Anterior cingulate cortex (tissue), 58 donors: ENCODE measurements at places on chromosomes 5 and 9.

- no peak for DNase-seq
Observed at GRCh38 chr5:107799306-107799705, 128.6 kb upstream of the EFNA5 start.

DNA sequence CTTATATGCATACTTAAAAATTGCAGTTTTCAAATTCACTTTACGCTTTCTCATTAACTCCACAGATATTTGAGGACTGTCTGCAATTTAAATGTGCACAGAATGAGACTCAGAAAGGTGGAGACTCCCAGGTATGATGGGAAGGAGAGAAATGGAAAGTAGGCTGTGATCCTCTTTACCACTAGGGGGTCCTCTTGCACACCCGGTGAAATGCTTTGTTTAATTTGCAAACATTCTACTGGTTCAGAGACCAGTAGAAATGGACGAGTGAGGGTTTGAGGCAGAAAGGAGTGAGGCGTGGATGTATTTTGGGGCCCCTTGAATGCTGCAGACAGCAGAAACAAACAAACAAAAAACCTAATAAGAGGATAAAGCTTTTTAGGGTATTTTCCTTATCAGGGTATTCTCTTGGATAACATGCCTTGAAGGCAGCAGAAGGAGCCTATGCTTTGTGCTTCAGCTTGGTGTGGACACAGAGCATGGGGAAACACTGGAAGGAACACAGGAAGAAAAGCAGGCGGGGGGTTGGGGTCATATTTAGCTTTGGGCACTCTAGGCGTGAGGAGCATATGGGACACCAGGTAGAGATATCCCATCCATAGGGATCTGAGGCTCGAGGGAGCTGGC is 410.1 kb downstream of the DMRT2 start:
- DNase-seq: no peak

- no peak for DNase-seq
Observed at GRCh38 chr9:70945301-70945700, 176.1 kb downstream of the TRPM3 start.

- DNase-seq: no peak
Observed at GRCh38 chr5:134130239-134130945, 15.9 kb downstream of the TCF7 start.

DNA sequence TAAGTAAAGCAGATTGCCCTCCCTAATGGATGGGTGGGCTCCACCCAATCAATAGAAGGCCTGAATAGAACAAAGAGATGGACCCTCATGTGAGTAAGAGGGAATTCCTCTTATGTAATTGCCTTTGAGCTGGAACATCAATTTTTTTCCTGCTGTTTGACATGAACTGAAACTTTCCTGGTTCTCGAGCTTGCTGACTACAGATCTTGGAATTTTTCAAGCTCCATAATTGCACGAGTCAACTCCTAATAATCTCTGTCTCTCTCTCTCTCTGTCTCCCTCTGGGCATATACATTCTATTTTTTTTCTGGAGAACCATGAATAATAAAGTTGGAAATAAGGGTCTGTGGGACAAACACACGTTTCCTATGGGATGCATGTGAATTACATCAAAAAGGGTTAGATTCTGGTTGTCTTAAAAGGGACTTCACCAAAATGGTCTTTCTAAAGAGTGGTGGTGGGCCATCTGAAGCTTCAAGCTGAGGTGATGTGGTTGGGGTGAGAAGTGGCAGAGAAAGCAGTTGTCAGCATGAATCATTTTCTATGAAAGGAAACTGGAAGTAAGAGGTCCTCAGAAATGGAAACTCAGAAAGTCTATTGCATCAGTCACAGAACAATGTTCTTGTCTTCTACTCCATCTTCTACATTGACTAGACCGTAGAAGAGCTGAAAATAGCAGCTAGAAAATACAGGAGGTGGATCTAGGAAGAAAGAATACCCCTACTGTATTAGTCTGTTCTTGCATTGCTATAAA is 47.0 kb upstream of the HOMER1 start:
- DNase-seq: no peak

GRCh38 chr5:115939059-115939458 is 23.2 kb upstream of the LVRN start:
- no peak for DNase-seq
